ENCODE measurements at places on chromosomes 4 and X. TPM values are rescaled to one million over a fixed set of nuclear protein-coding genes. Genes with fewer than 3 reads are reported as not detected.

DNA sequence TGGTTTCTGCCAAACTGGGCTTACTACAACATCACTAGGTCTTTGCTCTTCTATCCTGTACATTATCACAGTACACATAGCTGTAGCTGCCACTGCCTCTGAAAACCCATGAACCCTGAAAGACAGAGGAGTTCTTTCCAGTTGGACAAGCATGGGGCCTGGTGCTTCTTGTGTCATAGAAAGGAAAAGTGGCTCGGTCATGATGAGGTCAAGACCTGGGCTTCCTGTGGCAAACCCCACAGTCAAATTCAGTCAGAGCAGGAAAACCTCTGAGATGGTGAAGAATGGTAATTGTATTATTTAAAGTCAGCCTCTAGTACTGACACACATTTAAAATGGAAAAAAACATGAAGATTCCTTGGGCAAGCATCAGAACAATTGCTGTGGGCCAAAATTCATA, 133.3 kb upstream of the PRPS2 start:
- no peak for DNase-seq

GRCh38 chrX:129701624-129702069, 37.1 kb upstream of the XPNPEP2 start:
- DNase-seq, result no peak

- no peak for DNase-seq
These were observed 225.1 kb upstream of the GPC4 start for GRCh38 chrX:133640161-133641015.

GRCh38 chr4:74282926-74283325, 25.3 kb upstream of the EPGN start:
- DNase-seq, result no peak

- DNase-seq, result no peak
These were observed 6.4 kb downstream of the C4orf54 start for GRCh38 chr4:99651016-99651769.

DNA sequence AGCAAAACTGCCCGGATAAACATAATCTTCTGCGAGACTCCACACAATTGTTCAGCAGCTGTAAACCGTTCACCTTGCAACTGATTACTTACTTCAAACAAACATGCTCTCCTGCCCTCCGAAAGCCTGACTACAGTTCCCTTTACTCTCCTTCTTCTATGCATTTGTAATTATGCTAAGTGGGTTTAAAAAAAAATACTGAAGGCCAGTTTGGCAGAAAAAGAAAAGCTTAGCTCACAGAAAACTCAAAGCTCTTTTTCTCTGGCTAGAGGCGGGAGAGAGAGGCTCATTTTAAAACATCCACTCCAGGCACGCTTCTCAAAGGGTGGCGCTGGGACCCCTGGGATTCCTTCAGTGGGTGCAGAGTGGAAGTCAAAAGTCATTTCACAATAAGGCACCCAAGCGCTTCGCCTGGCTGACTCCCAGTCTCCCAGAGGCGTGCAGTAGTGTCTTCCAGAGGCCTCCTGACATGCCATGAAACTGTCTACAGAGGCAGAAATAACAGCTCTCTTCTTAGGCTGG, 1.9 kb downstream of the DHRSX start:
- DNase-seq, result peak; percentile 85

DNA sequence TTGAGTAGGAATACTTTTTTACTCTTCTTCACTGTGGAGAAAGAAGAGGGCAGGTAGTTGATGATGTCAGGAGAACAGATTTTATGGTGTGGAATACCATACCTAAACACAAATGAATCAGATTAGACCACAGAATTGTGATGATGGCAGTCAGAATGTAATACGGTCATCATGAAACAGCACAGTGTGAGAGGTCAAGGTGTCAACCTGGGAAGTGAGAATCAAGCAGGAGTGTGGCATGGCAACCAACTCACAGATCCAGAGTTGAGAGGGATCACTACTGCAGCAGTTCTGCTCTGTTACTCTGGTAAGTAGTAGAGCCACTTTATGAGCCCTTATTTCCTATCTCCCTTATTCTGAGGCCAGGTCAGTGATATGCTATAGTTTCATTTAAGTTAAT, 27.7 kb downstream of the METTL14 start:
- no peak for DNase-seq

The OFD1 gene
- 42.8 TPM for polyA plus RNA-seq

The AFF2 gene
- 1.6 TPM for polyA plus RNA-seq

The CNOT6L gene
- polyA plus RNA-seq, result 29.5 TPM

All from large intestine (tissue), 12 donors.